ENCODE measurements at places on chromosomes 5 and 9.
A peak's percentile ranks its signal among the peaks of the same experiment; 100 is the strongest.

DNA sequence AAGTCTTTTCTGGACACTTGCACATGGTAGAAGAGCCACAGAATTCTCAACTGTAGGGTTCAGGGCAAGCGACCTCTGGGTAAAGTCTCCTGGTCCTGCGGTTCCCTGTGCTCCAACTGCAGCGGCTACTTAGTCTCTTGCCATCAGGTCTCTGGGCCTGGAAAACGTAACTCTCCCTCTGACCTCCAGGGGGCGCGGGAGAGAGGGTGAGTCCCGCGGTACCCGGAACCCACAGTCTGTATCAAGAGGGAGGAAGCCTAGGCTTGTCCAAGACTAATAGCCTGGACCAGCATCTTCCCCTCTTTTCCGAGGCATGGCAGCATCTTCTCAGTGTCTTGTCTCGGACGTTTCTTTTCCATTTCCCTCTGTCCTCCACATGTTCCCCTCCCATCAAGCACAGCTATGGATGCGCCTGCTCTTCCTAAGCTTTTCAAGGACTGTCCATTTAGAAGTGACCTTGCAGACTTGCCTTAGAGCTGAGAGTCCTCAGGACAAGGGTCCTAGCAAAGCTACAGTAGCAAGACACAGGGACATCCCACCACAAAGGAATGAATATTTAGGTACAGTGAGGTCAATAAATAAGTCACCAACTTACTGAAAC, 59.3 kb downstream of the FSTL4 start:
- peak; percentile 46 for DNase-seq

DNA sequence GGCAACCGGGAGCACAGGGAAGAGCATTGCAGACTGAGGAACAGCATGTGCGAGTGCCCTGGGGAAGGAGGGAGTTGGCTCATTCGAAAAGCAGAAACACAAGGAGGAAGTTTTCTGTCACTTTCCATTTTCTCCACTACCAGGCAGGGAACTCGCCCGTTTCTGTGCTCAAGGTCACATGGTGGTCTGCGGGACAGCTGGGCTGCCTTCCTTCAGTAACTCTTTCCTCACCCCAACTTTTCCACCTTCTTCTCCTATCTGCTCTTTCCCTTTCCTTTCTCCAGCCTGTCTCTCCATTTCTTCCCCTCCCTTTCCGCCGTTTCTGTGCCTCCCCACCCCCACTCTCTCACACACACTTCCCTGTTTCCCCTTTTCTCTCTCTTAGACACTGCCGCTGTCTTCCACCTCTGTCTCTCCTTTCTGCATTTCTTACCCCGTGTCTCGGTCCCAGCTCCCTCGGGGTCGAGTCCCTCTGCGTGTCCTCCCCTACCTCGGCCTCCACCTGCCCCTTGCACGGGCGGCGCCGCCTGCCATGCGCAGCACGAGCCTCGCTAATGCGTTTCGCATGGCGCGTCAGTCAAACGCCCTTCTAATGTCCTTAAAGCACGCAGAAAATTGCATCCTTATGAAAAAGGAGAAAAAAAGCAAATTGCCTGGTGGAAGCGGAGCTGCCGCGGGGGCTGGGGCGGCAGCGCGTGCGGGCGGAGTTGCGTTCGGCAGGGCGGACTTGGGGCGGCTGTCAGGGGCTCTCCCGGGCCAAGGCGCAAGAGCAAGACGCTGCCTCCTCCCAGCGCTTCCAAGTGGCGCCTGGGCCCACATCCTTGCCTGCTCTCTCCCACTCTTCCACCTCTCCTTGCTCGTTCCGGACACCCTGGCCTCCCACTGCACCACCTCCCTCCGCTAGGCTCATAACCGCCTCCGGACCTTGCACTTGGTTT, 9.5 kb downstream of the BARX1 start:
- DNase-seq: no peak

DNA sequence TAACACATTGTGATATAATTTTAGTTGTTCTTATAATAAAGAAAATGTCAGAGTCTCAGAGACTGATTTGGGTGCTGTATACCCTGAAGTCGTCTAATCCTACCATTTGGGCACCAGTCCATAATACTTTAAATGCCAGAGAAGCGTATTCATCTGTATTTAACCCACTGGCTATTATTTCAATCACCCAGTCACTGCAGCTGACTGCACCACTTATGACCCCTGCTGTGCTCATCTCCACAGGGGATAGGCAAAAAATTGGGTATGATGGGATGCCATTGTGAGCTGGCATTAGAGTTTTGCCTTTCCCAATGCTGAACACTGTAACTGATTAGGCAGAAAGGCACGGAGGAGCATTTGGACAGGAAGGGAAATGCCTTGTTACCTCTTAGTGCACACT, 599.7 kb downstream of the CAAP1 start:
- no peak for DNase-seq

GRCh38 chr9:13960011-13960765, 353.8 kb downstream of the NFIB start:
- DNase-seq: no peak

GRCh38 chr5:114249823-114250222, 112.0 kb upstream of the KCNN2 start:
- DNase-seq: no peak

DNA sequence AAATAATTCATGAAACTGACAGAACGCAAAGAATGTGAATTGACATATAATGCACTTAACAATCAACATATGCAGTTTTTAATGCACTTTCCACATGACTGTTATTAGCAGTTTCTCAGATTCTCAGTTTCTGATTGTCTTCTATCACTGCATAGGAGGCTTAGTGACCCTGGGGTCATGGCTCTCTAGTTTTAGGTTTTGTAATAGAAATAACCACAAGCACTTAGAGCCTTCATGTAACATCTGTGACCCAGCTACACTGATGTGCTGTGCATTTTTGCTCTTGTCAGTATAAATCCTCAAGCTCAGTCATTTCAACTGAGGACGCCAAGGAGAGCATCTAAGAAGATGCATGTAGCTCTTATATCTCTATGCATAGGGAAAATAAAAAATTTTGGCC, 163.1 kb upstream of the IZUMO3 start:
- DNase-seq: no peak

- DNase-seq: no peak
Measured at GRCh38 chr5:127206320-127207113, 84.1 kb upstream of the MEGF10 start.

GRCh38 chr5:97011567-97011966, 75.7 kb downstream of the LNPEP start:
- DNase-seq: no peak

DNA sequence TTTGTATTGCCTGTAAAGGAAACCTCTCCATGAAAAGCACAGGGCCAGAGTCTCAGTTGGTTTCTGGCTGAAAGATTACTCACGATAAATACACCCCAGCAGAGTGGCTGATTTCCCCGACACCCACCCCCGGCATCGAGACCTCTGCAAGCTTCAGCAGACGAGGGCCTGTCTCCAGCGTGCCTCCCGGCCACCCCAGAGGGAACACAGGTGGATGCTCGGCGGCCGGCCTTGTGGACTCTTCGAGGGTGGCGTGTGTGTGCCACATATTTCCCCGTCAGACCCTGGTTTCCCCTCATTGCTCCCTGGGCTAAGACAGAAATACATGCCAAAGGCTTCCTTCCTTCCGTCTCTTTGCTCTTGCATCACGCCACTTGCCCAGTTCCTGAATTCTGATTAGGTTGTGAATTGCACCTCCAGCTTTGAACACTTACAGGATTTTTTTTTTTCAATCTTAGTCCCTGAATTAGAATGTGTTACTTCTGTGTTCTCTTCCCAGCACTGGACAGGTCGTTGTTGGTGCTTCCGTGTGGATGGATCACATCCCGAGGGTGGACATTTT, 13.6 kb downstream of the IRX1 start:
- DNase-seq: no peak

GRCh38 chr5:173573126-173573960, 43.1 kb downstream of the BOD1 start:
- DNase-seq: peak; percentile 42

GRCh38 chr5:135448791-135449507, 1.8 kb upstream of the DCANP1 start:
- no peak for DNase-seq

DNA sequence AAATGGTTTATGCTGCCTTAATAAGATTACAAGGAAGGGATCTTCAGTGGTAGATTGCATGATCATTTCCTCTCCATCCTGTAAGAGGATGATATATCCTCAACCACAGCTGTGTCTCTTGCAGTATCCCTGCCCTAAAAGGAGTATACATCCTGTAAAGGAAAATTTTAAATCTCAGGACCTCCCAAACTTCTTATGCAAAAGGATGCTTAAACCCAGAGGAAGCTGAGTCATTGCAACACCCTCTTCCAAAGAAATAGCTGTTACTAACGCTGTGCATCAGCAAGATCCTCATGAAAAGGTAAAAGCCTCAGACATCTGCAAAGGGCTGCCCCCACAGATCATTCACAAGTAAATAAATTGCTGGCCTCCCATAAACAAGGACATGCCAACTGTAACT, 599.0 kb downstream of the PRELID2 start:
- DNase-seq: no peak

DNA sequence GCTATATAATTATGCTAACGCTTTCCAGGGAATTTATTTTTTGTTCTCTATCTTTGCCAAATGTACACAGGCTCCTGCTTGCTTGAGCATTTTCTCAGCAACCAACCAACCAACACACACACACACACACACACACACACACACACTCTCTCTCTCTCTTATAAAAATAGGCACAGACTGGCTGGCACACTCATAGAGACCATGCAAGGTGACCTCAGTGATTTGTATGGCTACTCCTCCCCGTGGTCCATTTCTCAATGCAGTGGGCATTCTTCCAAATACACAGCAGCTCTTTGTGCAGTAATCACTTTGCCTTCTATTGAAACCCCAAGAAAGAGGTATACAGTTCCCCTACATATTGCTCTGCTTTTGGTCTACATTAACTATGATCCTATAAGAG, 416.0 kb downstream of the MAN2A1 start:
- no peak for DNase-seq

- DNase-seq: no peak
Measured at GRCh38 chr5:135213466-135214239, 179.6 kb upstream of the PITX1 start.

- DNase-seq: no peak
Measured at GRCh38 chr5:177593511-177593910, 1.5 kb downstream of the TMED9 start.

- DNase-seq: no peak
Measured at GRCh38 chr9:79889369-79889768, 317.6 kb downstream of the TLE4 start.

DNA sequence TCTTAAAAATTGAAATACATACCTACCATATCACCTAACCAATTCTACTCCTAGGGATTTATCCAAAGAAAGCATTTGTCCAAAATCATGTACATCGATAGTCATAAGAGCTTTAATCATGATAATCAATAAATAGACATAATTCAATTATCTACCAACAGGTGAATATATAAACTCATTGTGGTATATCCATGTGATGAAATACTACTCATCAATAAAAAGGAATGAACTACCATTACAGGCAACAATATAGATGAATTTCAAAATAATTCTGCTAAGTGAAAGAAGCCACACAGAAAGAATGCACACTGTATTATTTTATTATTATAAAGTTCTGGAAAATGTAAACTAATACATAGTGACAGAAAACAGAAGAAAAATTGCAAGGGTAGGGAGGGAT, 81.8 kb downstream of the RFX3 start:
- DNase-seq: no peak

- DNase-seq: no peak
Measured at GRCh38 chr5:88884608-88884877, 1.6 kb upstream of the MEF2C start.

- DNase-seq: no peak
Measured at GRCh38 chr5:59268756-59269415, 624.6 kb downstream of the PDE4D start.

- DNase-seq: no peak
Measured at GRCh38 chr9:99859243-99859980, 37.7 kb downstream of the NR4A3 start.

DNA sequence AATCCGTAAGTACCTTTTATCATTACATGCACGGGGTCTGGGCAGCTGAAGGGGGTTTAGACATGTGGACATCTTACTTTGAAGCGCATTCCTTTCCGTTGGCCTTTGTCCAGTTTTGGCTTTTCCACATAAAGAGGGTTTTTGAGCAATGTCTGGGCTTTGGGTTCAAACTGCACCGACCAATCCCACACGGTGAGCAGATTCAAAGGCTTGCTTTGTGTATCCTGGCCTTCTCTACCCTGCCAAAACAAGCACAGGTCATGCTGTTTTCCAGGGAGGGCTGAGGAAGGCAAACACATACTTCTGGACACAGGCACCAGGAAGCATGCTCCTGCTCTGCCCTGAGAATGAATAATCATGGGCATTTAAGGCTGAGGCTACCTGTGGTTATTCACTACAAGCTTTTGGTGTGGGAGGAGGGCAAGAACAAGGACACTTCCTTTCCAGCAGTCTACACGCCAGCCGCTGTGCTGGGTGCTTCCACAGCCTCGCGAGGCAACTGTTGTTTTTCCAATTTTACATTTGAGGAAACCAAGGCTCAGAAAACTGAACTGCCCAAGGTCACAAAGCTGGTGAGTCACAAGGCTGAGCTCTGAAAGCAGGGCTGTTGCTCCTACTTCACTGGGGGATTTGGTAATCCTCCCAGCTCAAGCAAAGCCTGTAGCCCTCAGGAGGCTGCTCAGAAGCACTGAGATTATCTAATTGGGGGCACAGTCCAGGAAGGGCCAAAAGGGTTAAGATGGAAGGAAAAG, 59.8 kb upstream of the GOLPH3 start:
- no peak for DNase-seq

DNA sequence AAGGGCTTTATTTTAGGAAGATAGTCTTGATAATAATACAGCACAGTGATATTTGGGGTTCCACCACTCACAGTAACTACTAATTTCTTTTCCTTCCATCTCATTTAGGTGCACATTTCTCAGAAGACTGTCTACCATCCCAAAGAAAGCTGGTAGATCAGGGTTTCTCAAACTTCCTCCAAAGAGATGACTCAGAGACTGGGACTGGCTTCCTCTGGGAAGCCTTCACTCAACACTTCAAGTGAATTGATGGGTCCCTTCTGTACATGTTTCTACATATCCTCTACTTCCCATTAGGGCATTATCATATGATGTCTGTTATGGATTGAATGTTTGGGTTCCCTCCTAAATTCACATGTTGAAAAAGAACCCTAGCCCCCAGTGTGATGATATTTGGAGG, 138.5 kb downstream of the SPOCK1 start:
- no peak for DNase-seq

DNA sequence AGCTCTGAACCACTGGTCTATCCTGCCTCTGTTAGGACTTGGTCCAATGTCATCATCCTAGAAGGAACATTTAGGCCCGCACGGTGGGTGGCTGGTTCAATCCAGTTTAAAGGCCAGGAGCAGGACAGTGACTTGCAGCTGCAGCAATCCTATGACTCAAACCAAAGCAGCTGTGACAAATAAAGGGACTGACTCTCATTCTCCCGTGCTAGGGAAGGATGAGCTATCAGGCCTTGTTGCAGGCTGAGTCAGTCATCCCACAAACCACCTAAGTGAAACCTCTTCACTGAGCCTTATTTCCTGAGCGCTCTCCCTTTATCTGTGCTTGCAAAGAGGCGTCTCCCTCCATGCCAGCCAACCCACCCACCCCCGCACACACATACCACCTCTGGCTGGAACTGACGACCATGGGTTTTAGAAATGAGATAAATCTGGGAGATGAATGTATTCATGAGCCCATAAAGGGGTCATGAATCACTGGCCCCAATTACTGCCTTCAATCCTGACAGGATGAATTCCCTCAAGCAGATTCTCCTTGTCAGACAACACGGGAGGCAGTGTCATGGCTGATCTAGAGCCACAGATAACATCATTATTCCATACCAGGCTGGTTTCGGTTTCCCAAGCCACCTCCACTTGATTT, 93.4 kb downstream of the KCNIP1 start:
- DNase-seq: no peak

GRCh38 chr9:95459851-95460517, 56.8 kb downstream of the PTCH1 start:
- DNase-seq: no peak
